ENCODE measurements at places on chromosomes 7 and 10.
A peak's percentile ranks its signal among the peaks of the same experiment; 100 is the strongest.

GRCh38 chr7:1095621-1096155 lies 7.8 kb downstream of the GPER1 start:
- no peak for DNase-seq

DNA sequence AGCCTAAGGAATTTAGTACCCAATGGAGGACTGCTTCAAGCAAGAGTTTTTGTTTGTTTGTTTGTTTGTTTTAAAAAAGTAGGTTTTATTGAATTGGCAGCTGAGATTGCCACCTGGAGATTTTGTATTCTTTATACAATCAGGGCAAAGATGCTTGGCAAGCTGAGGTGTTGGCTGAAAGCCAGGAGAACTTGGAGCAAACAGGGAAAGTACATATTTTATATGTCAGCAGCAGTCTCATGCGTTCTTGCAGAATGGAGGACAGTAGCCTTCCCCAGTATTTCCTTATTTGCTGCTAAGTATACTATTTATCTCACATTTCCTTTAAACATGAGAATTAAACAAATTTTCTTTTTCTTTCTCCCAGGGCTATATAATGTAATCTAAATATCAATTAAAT lies 22.6 kb upstream of the ICA1 start:
- DNase-seq = no peak

- DNase-seq = no peak
Observed at GRCh38 chr7:79622781-79623180, 169.3 kb upstream of the MAGI2 start.

GRCh38 chr10:97226398-97226797 lies 40.6 kb upstream of the SLIT1 start:
- no peak for DNase-seq

- no peak for DNase-seq
Observed at GRCh38 chr7:14685167-14685566, 217.4 kb downstream of the DGKB start.

DNA sequence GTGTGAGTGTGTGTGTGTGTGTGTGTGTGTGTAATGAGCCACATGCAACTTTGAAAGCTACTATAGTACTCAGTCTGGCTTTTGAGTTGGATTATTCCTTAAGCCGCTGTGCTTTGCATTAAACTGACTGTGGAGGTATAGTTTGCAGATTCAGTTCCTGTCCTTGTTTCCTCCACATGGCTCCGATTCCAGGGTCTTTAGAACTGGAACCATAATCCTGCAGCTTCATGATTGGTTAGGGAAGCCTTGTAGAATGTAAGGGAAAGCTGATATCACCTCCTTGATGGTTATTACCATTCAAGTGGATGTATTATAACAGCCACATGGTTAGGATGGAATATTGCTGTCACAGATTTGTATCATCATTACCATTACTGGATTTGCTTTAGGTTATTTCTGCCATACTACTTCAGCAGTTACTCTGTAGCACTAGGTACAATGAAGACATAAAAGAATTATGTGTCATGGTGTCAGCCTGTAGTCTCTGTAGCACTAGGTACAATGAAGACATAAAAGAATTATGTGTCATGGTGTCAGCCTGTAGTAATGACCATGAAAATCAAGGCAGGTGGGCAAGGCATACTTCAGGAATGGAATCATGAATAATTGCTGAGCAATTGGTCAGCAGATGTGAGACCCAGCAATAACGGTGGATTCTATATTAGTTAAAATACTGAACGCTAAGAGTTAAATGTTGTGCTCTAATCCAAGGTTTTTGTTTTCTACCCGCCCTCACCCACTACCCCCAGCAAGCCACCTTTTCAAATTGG lies 275.1 kb upstream of the FZD1 start:
- no peak for DNase-seq

GRCh38 chr10:24427678-24428409 lies 218.9 kb downstream of the KIAA1217 start:
- no peak for DNase-seq

DNA sequence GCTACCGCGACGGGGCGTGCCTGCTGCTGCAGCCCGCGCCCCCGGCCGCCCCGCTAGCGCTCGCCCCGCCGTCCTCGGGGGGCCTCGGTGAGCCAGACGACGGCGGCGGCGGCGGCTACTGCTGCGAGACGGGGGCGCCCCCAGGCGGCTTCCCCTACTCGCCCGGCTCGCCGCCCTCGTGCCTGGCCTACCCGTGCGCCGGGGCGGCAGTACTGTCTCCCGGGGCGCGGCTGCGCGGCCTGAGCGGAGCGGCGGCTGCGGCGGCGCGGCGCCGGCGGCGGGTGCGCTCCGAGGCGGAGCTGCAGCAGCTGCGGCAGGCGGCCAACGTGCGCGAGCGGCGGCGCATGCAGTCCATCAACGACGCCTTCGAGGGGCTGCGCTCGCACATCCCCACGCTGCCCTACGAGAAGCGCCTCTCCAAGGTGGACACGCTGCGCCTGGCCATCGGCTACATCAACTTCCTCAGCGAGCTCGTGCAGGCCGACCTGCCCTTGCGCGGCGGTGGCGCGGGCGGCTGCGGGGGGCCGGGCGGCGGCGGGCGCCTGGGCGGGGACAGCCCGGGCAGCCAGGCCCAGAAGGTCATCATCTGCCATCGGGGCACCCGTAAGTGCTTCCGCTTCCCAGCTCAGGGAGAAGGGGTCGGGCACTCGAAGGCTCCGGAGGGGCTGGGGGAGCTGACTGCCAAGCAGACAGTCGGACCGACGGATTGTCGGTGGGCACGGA lies 761 bp downstream of the PTF1A start:
- DNase-seq = no peak

DNA sequence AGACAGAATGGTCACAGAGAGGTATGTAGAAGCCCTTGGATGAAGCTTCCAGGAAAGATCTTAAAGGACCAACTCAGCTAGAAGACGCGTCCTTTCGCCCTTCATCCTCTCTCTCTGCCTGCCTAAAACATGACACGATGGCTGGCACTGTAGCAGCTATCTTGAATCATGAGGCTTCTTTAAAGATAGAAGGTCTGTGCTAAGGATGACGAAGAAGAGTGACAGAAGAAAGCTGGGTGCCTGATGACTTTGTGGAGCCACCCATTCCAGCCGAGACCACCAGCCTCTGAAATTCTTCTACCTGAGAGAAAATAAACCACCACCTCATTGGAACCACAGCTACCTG lies 25.5 kb downstream of the WDR86 start:
- no peak for DNase-seq

DNA sequence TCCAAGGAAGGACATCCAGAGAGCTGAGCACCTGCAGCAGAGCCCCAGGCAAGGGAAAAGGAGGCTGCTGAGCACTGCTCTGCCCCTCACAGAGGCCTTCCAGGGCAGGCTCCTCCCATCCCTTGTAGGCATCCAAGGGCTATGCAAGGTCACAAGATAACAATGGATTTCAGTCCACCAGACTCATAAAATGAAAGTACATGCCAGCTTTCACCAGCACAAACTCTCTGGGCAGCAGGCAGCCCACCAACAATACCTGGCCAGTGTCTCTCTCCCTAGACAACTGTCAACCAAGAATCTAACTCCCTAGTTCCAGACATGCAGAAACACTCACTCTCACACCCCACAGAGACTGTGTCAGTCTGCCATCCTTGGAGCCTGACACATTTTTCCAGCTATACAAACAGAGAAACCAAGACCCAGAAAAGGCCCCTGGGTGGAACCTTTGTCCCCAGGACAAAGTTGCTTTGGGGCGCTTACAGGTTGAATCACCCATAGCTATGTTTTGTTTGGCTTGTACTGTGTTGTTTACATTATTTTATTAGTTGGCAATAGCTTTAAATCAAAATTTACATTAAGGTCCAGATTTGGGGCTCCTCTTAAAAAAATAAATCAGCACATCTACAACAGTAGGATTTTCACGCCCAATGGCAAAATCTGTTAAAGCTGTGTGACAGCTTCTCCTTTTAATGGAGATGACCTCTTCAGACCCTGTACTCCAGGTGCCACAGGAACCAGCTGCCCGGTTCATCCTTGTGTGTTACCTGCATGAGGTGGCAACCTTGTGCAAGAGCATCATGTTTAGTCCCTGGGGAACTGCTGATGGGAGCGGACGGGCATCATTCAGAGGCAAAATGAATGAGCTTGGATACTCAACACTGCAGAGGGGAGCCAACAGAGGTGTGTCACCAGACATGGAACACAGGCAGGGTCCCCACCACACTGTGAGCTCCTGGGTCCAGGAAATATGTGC lies 5.2 kb downstream of the GRID1 start:
- no peak for DNase-seq

- DNase-seq = no peak
Observed at GRCh38 chr7:111825046-111825445, 262.8 kb upstream of the IMMP2L start.

DNA sequence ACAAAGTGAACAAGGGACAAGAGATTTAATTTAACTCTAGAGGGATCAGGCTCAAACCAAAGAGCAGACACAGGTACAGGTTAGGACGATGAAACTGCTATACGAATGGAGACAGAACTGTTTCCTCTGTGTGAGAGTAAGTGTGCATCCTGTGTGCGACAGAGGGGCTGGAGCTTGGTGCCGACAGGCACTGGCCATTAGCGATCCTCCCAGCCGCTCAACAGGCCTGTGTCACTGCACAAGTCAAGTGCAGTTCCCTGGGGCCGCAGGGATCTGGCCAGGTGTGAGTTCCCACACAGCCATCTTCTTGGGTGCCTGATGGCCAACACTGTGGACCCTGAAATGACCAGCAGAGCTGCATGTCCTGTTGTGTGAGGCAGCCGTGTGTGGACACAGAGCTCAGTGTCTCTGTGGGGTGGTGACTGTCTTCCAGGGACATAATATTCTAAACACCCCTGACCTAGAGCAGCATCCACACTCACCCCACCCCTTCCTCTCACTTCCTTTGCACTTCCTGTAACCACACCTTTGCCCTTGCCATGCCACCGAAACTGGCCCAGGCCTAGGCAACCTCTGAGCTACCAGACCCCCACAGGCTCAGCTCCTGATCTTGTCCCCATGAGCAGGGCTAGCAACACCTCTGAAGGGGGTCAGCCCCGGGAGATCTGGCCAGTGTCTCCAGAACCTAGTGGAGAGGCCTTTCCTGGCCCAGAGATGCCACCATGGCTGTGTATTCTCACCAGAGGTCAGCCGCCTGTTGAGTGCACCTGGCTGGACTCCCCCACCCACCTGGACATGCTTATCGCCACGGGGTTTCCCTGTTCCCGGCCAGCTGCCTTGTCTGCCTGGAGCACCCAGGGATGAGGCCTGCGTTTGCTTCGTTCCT lies 11.7 kb upstream of the TBRG4 start:
- DNase-seq = no peak

- DNase-seq = peak; percentile 12
Observed at GRCh38 chr10:83073472-83073871, 1065.8 kb upstream of the GHITM start.

DNA sequence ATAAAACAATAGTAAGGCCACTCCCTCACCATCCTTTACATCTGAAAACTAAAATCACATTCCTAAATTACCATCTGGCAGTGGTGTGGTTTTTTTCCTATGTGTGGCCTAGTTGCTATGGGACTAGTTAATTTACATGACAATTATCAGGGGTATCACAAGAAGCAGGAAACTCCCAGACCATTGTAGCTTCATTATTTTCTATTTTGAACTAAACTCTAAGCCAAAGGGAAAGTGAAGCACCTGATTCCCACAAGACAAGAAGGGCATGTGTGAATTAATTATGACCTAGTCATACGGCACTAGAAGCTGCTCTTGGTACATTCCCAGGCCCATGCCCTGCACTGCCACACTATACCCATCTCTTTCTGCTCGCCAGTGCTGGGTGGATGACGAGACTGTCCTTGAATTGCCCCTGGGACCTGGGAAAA lies 103.4 kb downstream of the ATXN7L1 start:
- peak; percentile 38 for DNase-seq

- no peak for DNase-seq
Observed at GRCh38 chr7:101667920-101668319, 38.8 kb upstream of the MYL10 start.

DNA sequence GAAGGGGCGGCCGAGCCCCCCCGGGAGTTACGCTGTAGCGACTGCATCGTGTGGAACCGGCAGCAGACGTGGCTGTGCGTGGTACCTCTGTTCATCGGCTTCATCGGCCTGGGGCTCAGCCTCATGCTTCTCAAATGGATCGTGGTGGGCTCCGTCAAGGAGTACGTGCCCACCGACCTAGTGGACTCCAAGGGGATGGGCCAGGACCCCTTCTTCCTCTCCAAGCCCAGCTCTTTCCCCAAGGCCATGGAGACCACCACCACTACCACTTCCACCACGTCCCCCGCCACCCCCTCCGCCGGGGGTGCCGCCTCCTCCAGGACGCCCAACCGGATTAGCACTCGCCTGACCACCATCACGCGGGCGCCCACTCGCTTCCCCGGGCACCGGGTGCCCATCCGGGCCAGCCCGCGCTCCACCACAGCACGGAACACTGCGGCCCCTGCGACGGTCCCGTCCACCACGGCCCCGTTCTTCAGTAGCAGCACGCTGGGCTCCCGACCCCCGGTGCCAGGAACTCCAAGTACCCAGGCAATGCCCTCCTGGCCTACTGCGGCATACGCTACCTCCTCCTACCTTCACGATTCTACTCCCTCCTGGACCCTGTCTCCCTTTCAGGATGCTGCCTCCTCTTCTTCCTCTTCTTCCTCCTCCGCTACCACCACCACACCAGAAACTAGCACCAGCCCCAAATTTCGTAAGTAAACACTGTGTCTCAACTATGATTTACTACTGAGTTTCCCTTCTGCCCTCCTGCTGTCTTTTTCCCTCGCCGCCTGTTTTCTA lies 666 bp downstream of the NRG3 start:
- no peak for DNase-seq

- no peak for DNase-seq
Observed at GRCh38 chr10:55019439-55019838, 218.4 kb upstream of the PCDH15 start.

GRCh38 chr10:86659721-86660453 lies 5.5 kb downstream of the OPN4 start:
- DNase-seq = no peak

DNA sequence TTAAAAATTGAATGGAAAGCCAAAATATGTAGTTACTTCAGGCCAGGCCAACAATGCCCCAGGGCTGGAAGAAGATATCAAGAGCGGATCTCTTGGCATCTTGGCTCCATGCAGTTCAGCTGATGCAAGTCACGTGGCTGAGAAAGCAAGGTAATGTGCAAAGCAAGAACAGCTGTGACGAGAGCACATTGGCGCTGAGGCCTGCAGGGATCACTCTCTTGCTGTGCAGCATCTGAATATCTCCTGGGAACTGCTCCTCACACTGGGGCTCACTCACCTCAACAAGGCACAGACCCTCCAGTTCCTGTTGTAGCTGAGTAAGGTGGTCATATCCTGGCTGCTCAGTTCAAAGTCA lies 14.0 kb downstream of the AKR1B1 start:
- DNase-seq = no peak

Measured in SW480 (cell line).